Smooth muscle cell of the brain vasculature (primary cell): ENCODE measurements at places on chromosomes 12 and 14.

GRCh38 chr14:50955373-50956043 is 11.2 kb upstream of the PYGL start:
- no peak for DNase-seq

DNA sequence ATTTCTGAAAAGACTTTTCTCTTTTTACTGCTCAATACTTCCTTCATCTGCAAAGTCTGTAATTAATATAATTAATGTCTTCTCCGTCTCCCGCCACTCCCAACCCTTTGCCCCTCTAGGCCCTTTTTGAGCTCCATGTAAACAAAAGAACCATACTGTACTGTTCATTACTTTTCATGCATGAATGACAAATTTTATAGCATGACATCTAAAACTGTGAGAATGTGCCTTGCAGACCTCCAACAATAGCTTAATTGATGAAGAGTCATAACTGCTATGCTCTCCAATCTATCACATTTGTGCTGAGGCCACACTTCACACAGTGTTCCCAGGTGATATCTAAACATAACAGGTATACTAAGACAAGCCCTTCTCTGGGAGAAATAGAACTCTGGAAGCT is 1122.7 kb upstream of the ATXN7L3B start:
- DNase-seq = no peak

DNA sequence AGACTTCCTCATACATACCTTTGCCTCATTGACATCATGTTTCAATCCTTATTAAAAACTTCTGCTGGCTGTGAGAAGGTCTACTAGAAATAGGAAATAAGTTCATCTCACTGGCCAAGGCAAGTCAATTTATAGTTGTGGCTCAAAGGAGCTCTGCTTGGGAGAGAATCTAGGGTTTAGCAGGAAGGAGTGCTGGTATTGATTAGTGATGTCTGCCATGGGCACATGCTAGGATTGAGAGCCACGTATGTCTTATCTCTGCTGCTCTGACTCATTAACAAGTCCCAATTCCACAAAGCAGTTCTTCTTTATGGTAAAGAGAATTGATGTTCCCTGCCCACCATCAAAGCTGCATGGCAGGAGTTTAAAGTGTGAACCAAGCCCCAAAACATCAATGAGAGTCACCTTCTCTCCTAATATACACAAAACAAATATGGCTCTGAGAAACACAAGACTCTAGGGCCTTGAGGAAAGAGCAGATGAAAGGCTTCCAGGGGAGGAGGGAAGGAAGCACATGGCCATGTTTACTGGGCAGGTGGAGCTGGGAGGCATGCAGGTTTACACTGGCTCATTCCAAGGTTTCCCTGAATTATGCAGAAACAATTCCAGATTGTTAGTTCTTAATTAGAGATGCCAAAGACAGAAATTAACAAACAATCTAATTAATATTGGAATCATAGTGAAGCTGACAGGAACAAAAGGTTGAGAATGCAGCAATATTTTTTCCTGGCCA is 931.9 kb upstream of the TMEM132C start:
- no peak for DNase-seq

DNA sequence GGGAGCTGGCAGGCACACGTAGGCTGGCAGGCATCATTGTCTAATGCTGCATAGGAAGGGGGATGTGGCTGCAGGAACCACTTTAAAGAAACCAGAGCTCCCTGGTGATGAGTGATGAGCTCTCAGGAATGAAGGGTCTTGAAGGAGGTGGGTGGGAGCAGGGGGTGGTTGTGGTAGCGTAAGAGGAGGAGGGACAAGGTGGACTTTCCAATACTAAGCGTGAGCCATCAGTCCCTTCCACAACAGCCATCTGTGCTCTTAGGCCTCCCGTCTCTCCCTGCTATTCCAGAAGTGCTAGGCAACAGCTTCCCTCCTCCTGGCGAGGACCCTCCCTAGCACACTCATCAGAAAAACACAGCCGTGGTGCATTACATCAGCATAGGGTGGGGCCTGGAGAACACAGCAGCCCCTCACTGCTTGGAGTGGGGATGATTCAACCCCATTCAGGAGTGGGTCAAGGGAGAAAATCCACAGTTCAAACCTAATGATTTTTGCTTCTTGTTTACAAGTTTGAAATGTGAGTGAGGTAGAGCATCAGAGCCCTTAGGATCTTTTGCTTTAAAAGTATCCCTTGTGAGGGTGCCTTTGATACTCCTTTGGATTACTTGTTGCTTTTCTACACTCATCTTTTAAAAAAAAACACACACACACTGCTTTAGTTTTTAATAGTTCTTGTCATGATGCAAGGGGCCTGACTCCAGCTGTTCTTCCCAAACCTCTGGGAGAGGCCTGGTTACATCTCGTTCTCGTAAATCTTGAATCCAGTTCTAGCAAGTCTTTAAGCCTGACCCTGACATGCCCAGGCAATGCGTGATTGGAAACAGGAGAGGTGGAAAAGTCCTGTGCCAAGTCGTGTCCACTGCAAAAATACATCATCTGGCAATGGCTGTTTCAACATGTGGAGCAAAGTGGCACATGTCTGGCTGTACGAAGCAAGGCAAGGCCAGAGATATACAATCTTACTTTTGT is 356.4 kb upstream of the DDHD1 start:
- DNase-seq = no peak

- DNase-seq = no peak
These were observed 73.4 kb downstream of the DUSP6 start for GRCh38 chr12:89278862-89279261.

GRCh38 chr14:85883966-85884365 is 354.0 kb downstream of the FLRT2 start:
- DNase-seq = no peak

- peak; percentile 80 for DNase-seq
These were observed 175.2 kb upstream of the HMGA2 start for GRCh38 chr12:65649126-65649525.

GRCh38 chr12:95380997-95381786 is 92.8 kb upstream of the METAP2 start:
- no peak for DNase-seq

DNA sequence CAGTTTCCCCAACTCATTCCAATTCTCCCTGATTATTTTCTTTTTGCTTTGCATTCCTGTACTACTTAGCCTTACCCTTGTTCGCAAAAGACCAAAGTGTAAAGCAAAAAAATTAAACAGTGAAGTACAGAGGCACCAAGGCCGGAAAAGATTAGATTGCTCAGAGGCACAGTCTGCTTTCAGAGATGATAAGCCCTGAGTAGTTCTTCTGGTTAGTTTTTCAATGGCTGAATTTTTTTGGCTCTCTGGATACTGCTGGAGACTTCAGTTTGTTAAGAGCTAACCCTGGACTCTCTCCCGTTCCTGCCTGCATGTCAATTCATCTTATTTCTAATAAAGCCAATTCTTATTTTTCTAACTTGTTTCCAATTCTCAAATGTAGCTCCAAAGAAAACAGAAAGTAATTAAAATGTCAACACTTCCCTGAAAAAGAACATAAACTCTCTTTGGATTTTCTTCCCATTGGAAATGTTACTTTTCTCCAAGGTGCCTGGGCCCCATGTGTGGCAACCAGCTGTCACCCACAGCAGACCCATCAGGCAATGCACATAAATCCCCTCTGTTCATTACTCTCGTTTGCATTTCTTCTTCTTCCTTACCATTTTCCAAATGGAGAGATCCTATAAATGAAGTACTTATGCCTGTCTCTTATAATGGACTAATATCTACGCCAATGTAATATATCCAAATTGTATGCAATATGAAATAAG is 142.8 kb downstream of the BTG1 start:
- DNase-seq = no peak
